CD4-positive, CD25-positive, alpha-beta regulatory T cell (primary cell): ENCODE measurements at places on chromosomes 6 and 20. TPM values are rescaled to one million over a fixed set of nuclear protein-coding genes. Genes with fewer than 3 reads are reported as not detected.

DNA sequence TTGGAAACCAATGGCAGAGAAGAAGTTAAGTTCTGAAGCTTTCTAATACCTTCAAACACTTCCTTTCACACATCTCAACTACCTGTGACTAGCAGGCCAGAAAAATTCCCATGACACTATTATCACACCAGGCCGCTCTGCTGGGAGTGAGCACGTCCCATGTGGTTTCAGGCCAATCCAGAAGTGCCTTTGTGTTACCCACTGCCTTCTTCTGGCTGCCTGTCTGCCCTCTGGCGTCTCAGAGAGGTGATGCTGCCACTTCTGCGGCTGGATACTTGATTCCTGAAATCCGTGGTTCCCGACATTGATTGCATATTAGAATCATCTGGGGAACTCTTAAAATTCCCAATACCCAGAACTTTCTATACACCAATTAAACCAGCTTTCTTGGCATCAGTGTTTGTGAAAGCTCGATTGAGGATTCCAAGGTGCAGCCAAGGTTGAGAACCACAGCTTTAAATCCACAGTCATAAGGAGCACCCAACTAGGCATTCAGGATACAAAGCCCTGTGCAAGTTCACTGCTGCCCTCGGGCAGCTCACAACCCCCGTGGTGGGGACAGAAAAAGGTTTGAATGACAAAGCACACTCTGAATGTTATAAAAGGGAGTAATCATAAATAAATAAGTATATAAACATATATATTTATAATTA is 65.6 kb downstream of the STMND1 start:
- H3K36me3 ChIP-seq = no peaks in the 10 kb centered on the region
- H3K4me3 ChIP-seq = no peak overlapping the region
- H3K27ac ChIP-seq = no peak overlapping the region
- H3K4me1 ChIP-seq = no peaks in the 10 kb centered on the region
- no peaks in the 10 kb centered on the region for H3K27me3 ChIP-seq
- DNase-seq = no peak

The TCP11 gene
- total RNA-seq = not detected

The RIPPLY2 gene
- not detected for total RNA-seq

GRCh38 chr20:51402201-51402600 is 140.3 kb downstream of the NFATC2 start:
- H3K27me3 ChIP-seq = no peaks in the 10 kb centered on the region
- H3K4me3 ChIP-seq = peak overlapping the region; percentile 69
- peaks cover 11% of the 10 kb centered on the region for H3K36me3 ChIP-seq
- peak overlapping the region; percentile 95 for H3K27ac ChIP-seq
- peaks cover 69% of the 10 kb centered on the region for H3K4me1 ChIP-seq

The SLC16A10 gene
- total RNA-seq = 24.4 TPM

GRCh38 chr6:93248631-93249030 is 170.7 kb downstream of the EPHA7 start:
- H3K27me3 ChIP-seq = no peaks in the 10 kb centered on the region
- no peak for DNase-seq
- H3K27ac ChIP-seq = no peak overlapping the region
- no peaks in the 10 kb centered on the region for H3K4me1 ChIP-seq

The MTFR2 gene
- 3.7 TPM for total RNA-seq

GRCh38 chr6:169953686-169954085 is 202.3 kb downstream of the ERMARD start:
- no peaks in the 10 kb centered on the region for H3K36me3 ChIP-seq
- H3K27ac ChIP-seq = no peak overlapping the region
- H3K4me3 ChIP-seq = no peak overlapping the region
- H3K4me1 ChIP-seq = no peaks in the 10 kb centered on the region

GRCh38 chr6:125717120-125717731 is 32.2 kb upstream of the HEY2 start:
- no peak for DNase-seq
- peaks cover 2% of the 10 kb centered on the region for H3K27me3 ChIP-seq
- H3K27ac ChIP-seq = no peak overlapping the region
- no peaks in the 10 kb centered on the region for H3K36me3 ChIP-seq
- H3K4me3 ChIP-seq = no peak overlapping the region

The CAGE1 gene
- total RNA-seq = 0.57 TPM

The DNMT3B gene
- total RNA-seq = 0.47 TPM

DNA sequence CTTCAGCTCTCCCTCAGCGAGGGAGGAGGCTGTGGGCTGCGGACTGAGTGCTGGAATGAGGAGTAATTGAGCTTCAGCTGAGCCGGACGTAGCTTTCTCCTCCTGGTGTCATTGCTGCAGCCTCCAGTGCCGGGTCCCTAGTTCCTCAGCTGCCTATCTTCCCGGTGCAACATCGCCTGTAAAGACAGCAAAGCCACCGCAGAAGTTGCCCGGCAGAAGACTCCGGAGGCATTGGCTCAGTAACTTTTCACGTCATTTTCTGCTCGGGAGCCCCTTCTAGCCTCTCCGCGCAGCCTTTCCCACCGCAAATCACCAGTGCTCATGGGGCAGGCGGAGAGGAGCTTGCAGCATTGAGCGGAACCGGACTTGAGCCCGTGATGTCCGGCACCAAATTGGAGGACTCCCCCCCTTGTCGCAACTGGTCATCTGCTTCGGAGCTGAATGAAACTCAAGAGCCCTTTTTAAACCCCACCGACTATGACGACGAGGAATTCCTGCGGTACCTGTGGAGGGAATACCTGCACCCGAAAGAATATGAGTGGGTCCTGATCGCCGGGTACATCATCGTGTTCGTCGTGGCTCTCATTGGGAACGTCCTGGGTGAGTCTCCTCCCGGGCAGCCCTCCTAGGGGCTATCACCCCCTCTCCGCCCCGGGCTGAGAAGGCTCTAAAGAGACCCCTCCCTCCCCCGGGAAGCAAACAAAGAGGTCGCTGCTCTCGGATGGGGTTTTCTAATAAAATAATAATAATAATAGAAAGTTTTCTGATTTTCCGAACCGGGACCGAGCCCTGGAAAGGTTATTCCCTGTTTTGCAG is at the start of gene HCRTR2:
HCRTR2 (plus strand) TSS at position 305 of the 816 bp plus-strand sequence; CDS start at position 378, 73 bp downstream.
- H3K27me3 ChIP-seq = no peaks in the 10 kb centered on the region
- no peaks in the 10 kb centered on the region for H3K36me3 ChIP-seq
- no peak within 1 kb of the TSS for H3K27ac ChIP-seq
- no peaks in the 10 kb centered on the region for H3K4me1 ChIP-seq

DNA sequence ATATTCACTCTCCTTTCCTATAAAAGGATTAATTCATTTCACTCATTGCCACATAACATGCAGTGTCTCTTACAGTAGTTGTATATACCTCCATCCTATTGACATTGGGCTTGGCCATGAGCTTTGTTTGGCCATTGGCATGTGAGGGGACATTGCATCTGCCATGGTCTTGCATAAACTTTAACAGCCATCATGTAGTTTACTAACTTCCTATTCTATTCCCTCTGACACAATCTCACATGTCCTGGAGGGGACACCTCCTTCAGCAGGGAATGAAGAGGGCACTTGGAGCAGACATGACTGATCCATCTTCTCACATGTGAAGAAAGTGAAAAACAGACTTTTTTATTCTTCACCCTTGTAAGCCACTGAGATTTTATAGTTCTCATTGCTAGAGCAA is 115.5 kb upstream of the MARCKS start:
- no peaks in the 10 kb centered on the region for H3K4me1 ChIP-seq
- H3K27me3 ChIP-seq = no peaks in the 10 kb centered on the region
- H3K4me3 ChIP-seq = no peak overlapping the region
- DNase-seq = no peak
- H3K36me3 ChIP-seq = no peaks in the 10 kb centered on the region

The SLC22A1 gene
- total RNA-seq = 2.5 TPM

The SLC4A11 gene
- 0.52 TPM for total RNA-seq

The C6orf58 gene
- not detected for total RNA-seq
